ENCODE measurements at places on chromosomes 6 and 20.
A peak's percentile ranks its signal among the peaks of the same experiment; 100 is the strongest.

- no peak for DNase-seq
Measured at GRCh38 chr20:24109537-24109936, 121.0 kb upstream of the GGTLC1 start.

- DNase-seq = no peak
Measured at GRCh38 chr6:22940581-22941290, 371.4 kb downstream of the HDGFL1 start.

GRCh38 chr6:92763680-92764079 lies 655.7 kb downstream of the EPHA7 start:
- DNase-seq = no peak

DNA sequence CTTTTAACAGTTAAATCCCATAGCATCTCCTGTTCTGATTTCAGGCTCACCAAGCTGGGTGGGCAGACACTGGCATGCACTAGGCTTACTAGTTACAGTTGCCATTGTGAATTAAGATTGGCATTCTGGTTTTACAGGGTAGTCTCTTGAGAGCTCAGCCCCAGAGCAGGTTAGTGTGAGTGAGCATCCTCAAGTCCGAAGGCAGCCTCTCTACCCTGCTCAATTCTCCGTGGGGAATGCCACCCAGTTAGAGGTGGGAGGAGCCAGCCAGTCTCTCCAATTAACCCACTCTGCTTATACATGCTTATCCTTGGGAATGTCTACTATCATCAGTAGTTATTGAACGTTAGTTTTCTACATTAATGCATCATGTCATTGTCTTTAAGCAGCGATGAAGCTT lies 8.9 kb upstream of the OGFRL1 start:
- DNase-seq = no peak

- DNase-seq = no peak
Measured at GRCh38 chr6:39213195-39213920, 15.9 kb downstream of the KCNK5 start.

DNA sequence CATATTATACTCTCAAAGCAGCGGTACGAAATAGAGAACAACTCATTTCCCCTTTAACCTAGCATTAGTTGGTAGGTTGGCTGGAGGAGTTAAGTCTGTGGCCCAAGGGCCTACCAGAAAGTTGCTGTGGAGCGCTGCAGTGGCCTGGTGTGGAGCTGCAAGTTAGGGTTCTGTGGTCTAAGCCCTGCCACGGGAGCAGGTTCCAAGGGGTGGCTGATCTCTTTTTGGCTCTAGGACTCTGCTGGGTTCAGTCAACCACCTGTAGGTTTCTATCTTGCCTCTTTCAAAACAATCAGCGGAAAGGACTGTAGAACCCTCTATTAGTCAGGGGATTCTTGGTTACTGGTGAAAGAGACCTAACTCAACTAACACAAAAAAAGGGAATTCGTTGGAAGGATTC lies 54.5 kb upstream of the TULP4 start:
- DNase-seq = no peak

- peak; percentile 21 for DNase-seq
Measured at GRCh38 chr20:3751675-3752385, 15.7 kb downstream of the ADISSP start.

- peak; percentile 55 for DNase-seq
Measured at GRCh38 chr6:13908955-13909381, 15.8 kb upstream of the RNF182 start.

- no peak for DNase-seq
Measured at GRCh38 chr6:108275976-108276375, 15.1 kb upstream of the SNX3 start.

- no peak for DNase-seq
Measured at GRCh38 chr20:50415516-50416268, 94.5 kb upstream of the PTPN1 start.

DNA sequence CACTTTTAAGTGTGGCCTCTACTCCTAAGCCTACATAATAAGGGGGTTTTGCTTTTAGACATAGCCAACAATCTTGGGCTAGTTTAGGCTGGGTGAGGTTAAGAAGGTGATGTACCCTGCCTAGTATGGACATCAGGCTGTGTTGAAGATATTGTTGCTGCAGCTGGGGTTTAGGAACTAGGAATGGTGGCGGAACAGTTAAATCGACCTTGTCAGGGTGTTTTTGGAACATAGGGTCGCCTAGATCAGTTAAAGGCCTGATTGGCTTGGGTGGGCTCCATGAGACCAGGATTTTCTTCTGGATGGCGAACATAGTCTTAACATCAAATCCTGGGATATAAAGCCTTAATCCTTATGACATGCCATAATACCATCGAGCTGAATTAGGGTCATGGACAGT lies 156.1 kb downstream of the TRIM27 start:
- DNase-seq = no peak

DNA sequence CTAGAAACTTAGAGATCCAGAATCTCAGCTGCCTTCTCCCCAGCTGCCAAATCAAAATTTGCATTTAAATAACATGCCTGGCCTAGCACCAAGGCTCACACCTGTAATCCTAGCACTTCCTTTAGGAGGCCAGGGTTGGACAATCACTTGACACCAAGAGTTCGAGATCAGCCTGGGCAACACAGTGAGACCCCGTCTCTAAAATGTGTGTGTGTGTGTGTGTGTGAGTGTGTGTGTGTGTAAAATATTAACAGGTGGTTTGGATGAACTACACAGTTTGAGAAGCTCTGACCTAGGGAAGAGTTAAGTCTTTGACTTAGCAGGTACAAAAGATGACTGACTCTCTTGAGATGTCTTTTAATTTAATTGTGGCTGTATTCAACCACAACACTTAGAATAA lies 20.2 kb upstream of the CD2AP start:
- no peak for DNase-seq

- no peak for DNase-seq
Measured at GRCh38 chr6:8462169-8462568, 26.8 kb upstream of the SLC35B3 start.

DNA sequence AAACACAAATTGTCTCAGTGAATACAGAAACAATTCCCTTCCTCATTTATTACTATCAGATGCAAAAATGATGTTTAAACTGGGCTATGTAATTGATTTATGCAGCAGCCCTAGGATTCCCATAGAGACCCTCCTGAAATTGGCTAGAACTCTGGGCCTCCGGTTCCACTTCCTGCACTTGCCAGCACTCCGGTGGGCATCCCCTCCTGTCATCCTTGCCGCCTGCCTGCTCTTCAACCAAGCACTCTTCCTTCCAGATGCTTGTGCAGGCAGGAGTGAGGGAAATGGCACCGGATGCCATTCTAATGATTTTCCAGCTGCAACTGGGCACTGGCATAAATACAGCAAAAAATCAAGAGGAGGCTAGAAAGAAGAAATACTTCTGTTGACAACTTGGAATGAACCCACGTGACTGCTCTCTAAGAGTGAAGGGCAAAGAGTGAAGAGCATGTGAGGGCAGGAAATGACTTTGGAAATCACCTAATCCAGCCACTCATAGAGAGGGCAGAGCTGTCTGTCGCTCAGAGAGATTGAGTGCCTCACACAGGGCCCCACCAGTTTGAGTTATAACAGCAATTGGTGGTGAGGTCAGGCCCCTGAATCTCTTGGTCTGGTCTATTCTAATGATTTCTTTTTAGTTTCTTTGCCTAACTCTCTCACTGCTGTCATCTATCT lies 3.7 kb upstream of the NEDD9 start:
- DNase-seq = no peak

All from stimulated activated effector memory CD8-positive, alpha-beta T cell treated with anti-CD3 and anti-CD28 coated beads, Interleukin-12 subunit alpha, Interleukin-12 subunit beta, amount 100 ng/mL, for 72 hours (primary cell).